ENCODE measurements at places on chromosomes 16 and 17.

DNA sequence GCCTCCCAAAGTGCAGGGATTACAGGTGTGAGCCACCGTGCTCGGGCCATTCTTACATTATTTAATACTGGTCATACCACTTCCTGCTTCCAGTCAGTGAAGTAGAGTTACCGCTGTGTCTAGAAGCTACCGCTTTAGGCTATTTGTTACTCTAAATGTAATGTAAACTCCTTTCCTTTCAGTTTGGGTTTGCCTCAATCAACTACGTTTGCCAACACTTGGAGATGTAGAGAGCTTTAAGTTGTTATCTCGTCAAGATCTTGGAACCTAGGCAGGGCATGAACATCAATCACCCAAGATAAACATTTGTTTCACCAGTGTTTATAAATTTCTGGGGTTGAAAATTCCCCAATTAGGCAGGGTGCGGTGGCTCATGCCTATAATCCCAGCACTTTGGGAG, 275.9 kb downstream of the STX8 start:
- no peak for DNase-seq

DNA sequence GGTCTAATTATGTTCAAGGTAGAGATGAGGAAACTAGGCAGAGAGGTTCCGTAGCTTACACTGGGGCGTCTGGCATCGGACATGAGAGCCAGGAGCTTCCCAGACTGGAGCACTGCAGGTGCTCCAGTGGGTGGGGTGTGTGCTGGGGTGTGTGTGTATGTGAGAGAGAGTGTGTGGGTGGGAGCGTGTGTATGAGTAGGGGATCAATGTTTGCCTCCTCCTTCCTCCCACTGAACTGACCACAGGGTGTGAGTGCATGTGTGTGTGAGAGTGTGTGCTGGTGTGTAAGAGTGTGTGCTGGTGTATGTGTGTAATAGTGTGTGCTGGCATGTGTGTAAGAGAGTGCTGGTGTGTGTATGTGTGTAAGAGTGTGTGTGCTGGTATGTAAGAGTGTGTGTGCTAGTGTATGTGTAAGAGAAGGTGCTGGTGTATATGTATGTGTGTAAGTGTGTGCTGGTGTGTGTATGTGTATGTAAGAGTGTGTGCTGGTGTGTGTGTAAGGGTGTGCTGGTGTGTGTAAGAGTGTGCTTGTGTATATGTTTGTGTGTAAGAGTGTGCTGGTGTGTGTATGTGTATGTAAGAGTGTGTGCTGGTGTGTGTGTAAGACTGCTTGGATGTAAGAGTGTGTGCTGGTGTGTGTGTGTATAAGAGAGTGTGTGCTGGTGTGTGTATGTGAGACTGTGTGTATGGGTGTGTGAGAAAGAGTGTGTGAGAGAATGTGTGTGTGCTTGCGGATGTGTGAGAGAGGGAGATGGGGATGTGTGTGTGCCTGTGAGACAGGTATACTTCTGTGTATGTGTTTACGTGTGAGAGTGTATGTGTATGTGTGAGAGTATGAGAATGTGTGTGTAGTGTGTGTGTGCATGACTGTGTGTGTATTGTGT, 139.9 kb downstream of the MRM1 start:
- no peak for DNase-seq

DNA sequence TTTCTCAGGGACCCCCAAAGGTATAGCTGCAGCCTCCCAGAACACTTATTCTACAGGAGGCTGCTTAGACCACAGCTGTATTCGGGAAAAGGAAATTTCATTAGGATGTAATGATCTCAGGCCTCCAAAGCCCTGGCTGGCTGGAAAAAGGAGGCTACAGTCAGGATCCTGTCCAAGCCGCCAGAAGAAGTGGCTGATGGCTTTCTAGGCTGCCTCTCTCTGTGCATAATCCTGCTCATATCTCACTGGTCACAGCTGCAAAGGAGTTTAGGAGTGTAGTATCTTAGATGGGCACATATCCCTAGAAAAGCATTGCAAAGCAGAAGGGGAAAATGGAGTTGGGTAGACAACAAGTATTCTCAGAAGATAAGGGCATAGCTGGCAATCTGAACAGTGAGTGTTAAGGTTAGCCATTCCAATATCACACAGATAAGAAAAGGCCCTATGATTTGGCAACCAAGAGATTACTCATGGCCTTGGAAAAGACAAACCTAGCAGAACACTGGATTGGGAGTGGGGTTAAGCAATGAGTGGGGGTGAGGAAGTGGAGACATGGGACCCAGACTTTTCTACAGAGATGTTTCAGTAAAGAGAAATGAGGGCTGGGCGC, 26.0 kb upstream of the PRKCA start:
- DNase-seq: no peak

DNA sequence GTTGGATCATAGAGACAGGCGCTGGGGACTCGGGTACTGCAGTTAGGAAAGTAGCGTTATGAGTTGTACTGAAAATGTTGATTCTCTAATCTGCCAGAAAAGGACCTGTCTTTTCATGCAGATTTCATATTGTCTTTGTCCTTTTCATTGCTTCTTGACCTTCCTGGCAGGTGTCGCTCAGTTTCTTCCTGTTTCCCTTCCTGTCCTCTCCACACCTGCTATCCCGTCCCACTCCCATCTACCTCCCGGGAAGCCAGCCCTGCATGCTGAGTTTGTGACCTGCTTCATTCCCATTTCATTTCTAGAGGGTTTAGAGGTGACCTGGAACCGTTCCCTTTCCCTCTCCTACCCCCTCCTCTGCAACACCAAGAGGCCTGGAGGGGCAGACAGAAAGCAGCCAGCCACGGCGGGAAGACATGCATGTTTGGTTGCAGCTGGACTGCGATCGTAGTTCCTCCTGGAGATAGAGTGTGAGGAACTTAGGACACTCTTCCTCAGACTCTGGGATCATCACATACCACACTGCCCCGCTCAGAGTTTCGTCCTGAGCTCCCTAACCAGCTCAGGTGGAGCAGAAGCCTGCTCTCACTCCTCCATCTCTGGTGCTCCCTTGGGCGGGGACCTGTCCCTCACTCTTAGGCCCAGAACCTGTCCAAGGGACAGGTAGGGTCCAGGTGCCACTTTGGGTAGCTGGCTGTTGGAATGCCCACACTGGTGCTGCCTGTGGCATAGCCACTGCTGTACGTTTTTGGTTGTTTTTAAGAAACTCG, 23.9 kb upstream of the ARHGAP23 start:
- no peak for DNase-seq

- no peak for DNase-seq
Measured at GRCh38 chr17:16438173-16438556, 22.8 kb downstream of the TRPV2 start.

- no peak for DNase-seq
Measured at GRCh38 chr17:58294034-58294433, 13.3 kb upstream of the MPO start.

- DNase-seq: no peak
Measured at GRCh38 chr17:81121841-81122733, 43.2 kb upstream of the PVALEF start.

DNA sequence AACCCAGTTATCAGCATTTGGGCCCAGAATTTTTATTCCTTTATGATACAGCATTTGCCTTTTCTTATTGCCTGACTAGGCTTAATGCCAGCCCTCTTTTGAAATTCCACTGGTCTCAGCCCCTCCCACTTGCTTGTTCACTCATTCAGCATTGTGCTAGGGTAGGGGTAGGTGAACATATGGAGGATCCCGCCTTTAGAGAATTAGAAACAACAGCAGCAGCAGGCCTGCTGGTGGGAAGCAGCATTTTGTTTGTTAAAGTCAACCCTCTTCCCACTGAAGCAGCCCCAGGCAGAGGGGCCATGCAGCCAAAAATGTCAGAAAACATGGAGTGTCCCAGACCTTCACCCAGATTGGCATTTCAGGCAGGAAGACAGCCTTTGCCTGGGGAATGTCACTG, 1355.2 kb downstream of the CDH8 start:
- no peak for DNase-seq

DNA sequence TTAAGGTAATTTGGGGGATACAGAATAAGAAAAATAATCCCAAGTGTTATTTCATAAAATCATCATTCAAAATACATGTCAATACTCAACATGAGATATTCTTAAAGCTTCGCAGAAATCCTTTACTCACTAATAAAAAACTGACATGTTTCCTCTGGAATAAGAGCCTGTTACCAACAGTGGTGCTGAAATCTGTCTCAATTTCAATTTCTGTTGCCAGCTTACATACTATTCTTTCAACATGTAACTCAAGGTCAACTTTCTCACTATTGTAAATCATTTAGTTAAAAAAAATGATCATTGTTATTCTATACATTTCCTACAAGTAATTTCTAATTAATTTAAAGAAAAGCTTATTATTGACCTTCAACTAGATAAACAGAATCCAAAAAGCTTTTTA, 67.9 kb downstream of the CEP95 start:
- no peak for DNase-seq

DNA sequence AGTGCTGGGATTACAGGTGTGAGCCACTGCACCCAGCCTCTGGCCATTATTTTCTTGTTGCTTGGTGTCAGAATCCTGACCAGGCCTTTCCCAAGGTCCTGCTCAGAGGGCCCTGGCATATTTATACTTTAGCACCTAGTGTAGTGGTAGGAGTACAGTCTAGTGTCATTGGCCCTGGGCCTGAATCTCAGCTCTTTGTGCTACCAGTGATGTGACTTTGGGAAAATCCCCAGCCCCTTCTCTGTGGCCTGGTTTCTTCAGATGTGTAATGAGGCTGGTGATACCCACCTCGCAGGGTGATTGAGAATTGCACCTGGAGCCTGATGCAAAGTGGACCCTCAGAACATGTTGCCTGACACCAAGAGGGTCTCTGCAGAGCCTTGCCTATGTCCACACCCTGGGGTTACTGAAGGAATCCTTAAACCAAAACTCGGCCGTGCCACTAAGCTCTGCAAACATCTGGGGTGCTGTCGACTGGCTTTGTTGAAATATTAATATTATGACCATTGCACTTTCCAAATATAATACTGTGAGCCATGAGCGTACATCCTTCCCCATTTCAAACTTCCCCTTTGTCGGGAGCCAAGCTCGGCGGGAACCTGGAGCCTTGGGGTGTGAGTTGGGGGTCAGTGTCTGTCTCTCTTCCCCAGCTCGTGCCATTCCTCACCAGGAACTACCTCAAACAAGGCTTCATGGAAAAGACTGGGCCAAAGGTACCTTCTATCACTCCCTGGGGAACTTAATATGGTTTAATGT, 18.0 kb upstream of the RNF135 start:
- DNase-seq: no peak

DNA sequence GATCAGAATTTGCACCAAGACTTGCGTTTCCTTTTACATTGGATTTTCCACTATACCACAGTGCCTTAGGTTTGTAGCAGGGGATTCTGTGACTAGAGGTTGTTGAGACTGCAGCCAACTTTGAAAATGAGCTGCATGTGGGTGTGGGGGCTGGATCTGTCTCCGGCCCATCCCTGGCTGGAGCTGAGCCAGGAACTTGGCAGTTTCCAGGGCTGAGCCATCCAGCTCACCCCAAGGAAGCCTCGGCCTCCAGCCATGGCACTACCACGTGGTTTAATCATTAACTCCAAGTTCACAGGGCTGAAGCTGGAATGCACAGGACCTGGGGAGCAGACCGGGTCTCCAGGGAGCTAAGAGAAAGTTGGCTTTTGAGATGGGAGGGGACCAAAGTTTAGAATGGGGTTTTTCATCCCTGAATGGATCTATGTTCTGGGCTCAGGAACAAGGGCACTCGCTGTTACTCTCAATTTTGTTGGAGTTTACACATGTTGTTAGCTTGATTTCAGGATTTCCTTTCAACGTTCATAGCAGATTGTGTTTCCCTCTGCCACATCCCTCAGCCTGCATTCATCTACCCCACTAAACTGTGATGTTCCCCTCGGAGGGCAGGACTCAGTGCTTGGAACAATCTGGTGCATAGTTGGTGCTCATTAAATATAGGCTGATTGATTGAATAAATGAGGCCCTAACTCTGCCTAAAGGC, 42.3 kb upstream of the HNF1B start:
- DNase-seq: no peak

- DNase-seq: no peak
Measured at GRCh38 chr16:71514476-71514875, 11.8 kb upstream of the CHST4 start.

- DNase-seq: no peak
Measured at GRCh38 chr16:9791556-9791955, 390.7 kb downstream of the GRIN2A start.

DNA sequence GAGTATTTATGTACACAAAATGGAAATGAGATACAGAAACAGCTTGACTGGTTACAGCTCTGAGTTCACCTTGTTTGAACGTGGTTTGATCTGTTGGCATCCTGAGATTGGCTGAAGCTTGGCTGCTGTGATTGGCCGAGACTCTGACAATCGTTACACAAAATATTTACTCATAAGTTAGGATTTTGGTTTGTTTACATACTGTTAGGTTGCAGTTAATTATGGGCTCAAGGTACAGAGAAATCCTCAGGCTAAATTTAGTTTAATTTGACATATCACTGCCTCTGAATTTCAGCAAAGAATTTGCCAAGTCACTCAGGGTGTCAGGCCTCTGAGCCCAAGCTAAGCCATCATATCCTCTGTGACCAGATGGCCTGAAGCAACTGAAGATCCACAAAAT, 227.3 kb downstream of the COPRS start:
- DNase-seq: no peak

DNA sequence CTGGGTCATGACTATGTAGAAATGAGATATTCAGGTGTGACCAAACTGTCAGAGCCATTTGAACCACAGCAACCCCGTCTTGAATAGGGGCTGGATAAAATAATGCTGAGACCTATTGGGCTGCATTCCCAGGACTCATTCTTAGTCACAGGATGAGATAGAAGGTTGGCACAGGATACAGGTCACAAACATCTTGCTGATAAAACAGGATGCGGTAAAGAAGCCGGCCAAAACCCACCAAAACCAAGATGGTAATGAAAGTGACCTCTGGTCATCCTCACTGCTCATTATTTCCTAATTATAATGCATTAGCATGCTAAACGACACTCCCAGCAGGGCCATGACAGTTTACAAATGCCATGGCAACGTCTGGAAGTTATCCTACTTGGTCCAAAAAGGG, 545.5 kb downstream of the TMEM114 start:
- no peak for DNase-seq

- DNase-seq: no peak
Measured at GRCh38 chr17:77476931-77477805, 336.4 kb downstream of the SEC14L1 start.

- DNase-seq: no peak
Measured at GRCh38 chr17:48593126-48593829, at the start of gene HOXB5. Gene HOXB5 (minus strand): TSS chr17:48593779. CDS start chr17:48593682, 97 bp downstream.

DNA sequence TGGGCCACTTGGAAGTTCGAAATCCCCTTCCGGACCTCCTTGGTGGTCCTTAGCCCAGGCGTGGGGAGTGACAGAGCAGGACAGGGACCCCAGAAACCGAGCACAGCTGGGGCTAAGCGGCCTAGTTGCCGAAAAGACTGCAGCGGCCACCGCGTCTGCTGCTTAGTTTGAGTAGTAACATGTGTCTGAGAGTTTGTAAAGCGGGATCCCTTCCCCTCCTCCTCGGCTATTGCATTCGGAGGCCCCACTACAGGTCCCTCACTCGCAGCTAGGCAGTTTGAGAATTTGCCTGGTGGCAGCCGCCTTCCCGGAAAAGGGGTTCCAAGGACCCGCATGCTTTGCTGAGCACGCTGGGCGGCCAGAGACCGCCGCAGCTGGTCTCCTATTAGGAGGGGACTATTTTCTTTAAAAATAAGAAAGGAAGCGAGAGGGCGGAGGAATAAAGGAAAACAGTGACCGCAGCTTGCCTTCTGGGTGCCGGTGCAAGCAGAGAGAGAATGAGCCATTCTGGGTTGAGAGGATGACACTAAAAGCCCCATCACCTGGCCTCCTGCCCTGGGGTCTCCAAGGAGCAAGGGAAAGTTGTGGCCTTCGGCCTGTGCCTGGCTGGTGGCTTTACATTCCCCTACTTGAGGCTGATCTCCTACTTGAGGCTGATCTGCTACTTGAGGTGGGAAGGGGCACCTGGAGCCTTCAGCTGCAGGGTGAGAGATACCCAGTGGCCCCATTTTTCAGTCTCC, 1.1 kb upstream of the HOXB5 start:
- no peak for DNase-seq
